ENCODE measurements at places on chromosomes 13 and 19. TPM values are rescaled to one million over a fixed set of nuclear protein-coding genes. Genes with fewer than 3 reads are reported as not detected.

ZNF729 gene
- total RNA-seq, result 0.14 TPM

KLK2 gene
- not detected for total RNA-seq

LHB gene
- 8.2 TPM for total RNA-seq

GRIN2D gene
- total RNA-seq, result 0.63 TPM

CIC gene
- total RNA-seq, result 41.7 TPM

ZNF525 gene
- 6.3 TPM for total RNA-seq

METTL21C gene
- total RNA-seq, result not detected

RHPN2 gene
- 21.3 TPM for total RNA-seq

GAPDHS gene
- total RNA-seq, result not detected

CLEC4M gene
- 0.27 TPM for total RNA-seq

CCNA1 gene
- total RNA-seq, result 0.17 TPM

VWA8 gene
- 16.8 TPM for total RNA-seq

ZNF730 gene
- total RNA-seq, result 1.8 TPM

CD33 gene
- not detected for total RNA-seq

ZNF491 gene
- total RNA-seq, result 4.6 TPM

Data from kidney epithelial cell (primary cell).